ENCODE measurements at places on chromosomes 6 and 20.

DNA sequence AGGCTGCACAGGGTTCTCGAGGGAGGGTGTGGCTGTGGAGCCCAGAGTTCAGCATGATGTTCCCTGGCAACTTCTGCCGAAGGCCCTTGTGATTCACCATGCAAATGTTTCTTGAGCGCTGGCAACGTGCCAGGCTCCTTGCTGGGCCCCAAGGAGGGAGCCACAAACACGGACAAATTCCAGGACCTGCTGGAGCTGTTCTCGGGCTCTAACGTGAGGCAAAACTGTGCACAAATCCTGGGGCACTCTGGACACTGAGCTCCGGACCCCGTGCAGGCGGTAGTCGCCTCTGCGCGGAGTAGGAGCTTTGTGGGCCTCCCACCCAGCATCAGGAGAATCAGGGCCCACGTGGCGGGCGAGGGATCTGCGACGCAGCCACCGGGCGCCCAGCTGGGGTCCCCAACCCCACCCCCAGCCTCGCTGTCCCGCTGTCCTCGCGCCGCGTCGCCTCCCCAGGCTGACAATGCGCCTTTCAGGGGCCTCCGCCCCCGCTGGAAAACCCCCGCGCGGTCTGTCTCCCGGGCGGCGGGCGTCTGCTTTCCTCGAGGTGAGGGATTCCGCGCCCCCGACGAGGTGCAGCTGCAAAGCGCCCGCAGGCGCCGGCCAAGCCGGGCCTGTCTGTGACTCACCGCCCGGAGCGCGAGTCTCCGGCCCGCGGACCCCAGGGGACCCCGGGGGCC lies 31.7 kb upstream of the SCUBE3 start:
- DNase-seq = no peak

GRCh38 chr6:15044146-15044882 lies 201.6 kb upstream of the JARID2 start:
- DNase-seq = no peak

- peak; percentile 74 for DNase-seq
These were observed 6.2 kb downstream of the LINC00237 start for GRCh38 chr20:21099751-21100577.

GRCh38 chr20:57212534-57213276 lies 53.7 kb downstream of the BMP7 start:
- no peak for DNase-seq

GRCh38 chr20:13458860-13459451 lies 179.8 kb downstream of the TASP1 start:
- peak; percentile 28 for DNase-seq

DNA sequence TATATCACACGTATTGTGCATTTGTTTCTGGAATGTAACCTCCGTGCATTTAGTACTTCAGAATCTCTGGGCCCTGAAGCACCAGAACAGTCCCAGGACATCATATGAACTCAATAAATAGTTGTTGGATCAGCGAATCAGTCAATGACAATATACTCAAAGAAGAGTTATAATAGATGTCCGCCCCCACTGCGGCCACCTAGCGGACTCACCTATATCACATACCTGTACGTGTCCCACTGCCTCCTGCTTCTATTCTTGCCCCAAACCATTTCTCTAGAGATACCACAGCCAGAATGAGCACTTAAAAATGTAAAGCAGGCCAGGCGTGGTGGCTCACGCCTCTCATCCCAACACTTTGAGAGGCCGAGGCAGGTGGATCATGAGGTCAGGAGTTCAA lies 73.9 kb downstream of the DCDC2 start:
- no peak for DNase-seq

DNA sequence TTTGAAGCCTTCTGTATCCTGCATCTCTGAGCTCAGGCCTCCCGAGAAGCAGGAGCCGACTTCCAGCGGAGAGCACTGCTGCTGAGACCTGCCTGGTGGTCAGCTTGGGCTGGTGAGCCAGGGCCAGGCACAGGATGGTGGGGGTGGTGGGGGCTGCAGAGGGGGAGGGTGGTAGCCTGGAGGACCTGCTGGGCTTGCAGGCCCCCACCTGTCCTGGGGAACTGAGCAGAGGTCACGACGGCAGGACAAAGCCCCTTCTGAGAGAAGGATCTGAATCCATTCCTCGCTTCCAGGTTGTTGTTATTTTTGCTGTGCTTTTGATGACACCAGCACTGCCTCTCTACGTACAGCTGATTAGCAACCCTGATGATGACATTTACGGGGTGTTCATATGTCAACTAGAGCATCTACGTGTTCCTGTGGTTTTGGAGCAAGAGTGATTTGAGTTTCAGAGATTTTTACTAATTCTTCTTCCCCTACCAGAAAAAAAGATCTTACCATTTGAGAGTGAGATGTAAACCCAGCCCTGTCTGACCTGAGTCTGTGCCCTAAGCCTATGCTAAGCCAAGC lies 35.7 kb upstream of the CD93 start:
- no peak for DNase-seq

GRCh38 chr20:35039146-35039545 lies 53.5 kb downstream of the TRPC4AP start:
- no peak for DNase-seq

GRCh38 chr20:23223908-23224580 lies 126.5 kb upstream of the NXT1 start:
- no peak for DNase-seq

DNA sequence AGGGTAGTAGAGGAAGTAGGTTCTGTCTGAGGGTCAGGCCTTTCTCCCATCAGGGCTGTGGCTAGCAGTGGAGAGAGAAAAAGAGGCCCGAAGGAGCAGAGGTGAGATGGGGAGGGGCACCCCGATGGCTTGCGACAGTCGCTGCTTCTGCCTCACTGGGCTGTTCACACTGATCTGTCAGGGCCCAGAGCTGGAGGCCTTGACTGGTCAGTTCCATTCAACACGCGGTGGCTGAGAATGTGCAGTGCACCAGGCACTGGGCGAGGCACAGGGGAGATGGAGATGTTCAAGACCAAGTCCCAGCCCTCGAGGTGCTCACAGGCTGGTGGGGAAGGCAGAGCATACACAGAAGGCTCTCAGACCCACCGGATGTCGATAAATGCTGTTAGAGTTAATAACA lies 21.4 kb downstream of the SLC12A5 start:
- DNase-seq = no peak

DNA sequence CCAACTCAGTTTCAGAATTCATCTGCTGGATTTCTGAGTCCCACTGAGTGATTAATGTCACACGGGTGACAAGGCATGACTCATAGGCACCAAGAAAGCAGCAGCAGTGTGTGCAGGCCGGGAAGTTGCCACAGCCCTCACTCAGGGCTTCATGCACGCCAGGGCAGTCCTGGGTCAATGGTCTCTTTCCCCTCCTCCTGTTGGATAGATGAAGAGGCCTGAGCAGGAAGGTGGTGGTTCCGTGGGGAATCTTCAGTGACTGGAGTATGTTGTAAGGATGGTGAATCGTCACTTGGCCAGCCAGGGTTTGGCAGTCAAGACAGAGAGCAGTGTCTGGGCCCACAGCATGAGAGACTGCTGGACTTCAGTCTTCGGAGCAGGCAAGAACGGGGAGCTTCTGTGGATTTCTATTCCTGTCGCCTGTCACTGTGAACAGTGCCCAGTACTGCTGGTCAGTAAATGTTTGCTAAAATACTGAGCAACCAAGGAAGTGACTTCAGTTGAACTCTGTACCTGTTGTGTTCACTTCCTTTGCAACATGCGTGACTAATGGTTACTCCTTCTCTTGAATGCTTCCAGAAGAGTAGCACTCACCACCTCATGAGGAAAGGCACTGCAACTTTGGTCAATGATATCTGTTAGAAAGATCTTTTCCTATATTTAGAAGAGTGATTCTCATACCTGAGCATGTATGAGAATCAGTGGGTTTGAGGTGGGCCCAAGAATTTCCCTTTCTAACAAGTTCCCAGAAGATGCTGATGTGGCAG lies 62.0 kb upstream of the CD93 start:
- no peak for DNase-seq

- no peak for DNase-seq
These were observed 1.4 kb upstream of the ZNF217 start for GRCh38 chr20:53595018-53595378.

DNA sequence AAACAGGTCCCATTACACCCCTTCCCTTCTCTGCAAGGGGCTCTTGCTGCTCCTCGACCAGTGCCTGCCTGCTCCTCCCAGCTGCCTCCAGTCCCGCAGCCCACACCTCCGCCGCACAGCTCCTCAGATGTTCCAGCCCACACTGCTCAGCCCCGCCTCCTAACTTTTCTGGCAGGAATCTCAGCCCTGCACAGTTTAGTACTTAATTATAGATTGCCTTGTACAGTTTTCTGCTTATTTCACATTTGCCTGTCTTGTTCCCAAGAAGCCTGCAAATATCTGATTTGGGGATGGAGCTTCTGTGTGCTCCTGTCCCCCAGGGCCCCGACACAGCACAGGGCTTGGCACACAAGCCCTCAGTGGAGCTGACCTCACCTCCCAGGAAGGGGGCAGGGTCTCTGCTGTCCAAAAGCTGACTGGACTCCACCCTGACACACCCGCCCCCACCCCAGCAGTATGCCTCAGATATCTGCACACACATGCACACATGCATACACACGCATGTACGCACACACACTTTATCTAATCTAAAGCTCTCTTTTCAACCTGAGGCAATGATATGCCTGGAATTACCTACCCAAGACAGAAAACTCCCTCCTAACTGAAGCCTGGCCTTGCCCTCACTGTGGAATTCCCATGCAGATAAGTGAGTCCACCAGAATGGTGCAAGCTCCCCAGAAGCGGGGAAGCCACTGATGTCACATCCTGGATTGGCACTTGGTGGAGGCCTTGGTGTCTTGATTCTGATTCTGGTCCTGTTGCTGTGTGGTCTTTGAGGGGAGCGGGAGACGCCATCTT lies 1.2 kb upstream of the PNPLA1 start:
- no peak for DNase-seq

DNA sequence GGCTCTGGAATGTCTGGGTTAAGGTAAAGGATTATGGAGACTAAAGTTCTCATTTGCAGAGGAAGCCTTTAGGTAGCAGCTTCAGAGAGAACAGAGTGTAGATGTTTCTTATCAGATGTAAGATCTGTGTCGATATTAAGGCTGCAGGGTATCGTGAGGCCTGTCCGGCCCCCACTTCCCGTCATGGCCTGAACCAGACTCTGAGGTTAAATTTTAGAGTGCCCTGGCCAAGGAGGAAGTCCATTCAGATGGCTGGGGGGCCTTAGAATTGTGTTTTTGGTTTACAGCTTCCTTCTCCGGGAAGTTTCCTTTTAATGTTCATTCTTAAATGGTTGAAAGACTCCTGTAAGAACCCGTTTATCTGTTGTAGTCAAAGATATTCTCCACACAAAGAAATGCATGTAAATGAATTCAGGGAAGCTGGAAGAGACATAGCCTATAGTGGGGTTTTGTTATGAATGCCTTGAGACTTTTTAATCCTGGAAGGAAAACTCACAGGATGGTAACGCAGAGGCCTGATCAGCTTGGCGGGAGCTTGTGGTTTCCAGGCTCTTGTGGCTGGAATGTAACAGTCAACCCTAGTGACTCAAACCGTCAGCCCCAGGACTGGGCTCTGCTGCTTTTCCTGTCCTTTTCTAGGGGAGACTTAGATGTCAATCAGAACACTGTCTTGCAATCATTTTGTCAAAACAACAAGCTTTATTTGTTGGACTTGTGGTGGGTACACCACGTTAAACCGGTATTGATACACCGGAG lies 34.7 kb downstream of the KIF25 start:
- DNase-seq = no peak

DNA sequence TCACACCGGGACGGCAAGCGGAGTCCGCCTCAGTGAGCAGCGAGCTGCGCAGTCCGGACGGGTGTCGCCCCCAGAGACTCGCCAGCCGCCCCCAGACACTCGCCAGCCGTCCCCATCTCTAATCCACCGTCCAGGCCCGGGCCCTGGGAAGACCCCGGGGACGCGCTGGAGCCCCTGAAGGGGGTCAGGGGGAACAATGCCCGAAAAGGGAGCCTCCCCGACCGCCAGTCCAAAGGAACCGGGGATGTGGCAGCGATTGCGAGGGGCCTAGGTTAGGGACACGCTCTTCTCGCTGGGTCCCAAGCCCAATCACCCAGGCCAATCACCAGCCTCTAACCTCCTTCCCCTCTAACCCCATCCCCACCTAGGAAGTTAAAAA lies 33.1 kb downstream of the TFAP2A start:
- DNase-seq = no peak

- DNase-seq = no peak
These were observed 94.9 kb downstream of the CDH4 start for GRCh38 chr20:61346996-61347395.

DNA sequence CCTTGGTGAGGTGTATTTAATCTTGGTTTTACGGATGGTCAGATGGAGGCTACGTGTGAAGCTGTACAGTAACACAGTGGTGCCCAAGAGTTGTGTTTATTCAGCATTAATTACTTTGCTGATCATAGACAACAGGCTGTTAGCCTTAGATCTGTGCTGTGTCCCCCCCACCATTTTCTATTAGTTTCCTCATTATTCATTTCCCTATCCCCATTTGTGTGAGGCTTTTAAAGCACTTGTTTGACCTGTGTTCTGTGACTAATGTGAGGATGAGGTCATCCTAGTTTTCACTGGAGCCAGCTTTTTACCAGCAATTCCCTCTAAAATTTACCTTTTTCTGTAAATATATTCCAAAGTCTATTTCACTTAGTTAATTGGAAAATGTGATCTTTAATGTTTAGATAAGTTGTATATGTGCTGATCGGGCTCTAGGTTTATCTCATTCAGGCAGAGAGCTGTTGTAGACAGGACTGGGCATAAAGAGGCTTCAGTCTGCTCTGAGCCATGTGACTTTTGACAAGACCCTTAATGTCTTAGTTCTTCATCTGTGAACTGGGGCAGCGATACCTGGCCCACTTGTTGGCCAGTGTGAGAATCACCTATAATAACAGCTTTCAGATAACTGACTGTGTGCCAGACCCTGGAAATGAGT lies 8.4 kb downstream of the MAPRE1 start:
- DNase-seq = no peak

- peak; percentile 27 for DNase-seq
These were observed 1.5 kb downstream of the DLL1 start for GRCh38 chr6:170289180-170289931.

- no peak for DNase-seq
These were observed 13.9 kb downstream of the NT5E start for GRCh38 chr6:85463621-85464259.

- DNase-seq = no peak
These were observed 10.0 kb downstream of the PCK1 start for GRCh38 chr20:57570920-57571319.

DNA sequence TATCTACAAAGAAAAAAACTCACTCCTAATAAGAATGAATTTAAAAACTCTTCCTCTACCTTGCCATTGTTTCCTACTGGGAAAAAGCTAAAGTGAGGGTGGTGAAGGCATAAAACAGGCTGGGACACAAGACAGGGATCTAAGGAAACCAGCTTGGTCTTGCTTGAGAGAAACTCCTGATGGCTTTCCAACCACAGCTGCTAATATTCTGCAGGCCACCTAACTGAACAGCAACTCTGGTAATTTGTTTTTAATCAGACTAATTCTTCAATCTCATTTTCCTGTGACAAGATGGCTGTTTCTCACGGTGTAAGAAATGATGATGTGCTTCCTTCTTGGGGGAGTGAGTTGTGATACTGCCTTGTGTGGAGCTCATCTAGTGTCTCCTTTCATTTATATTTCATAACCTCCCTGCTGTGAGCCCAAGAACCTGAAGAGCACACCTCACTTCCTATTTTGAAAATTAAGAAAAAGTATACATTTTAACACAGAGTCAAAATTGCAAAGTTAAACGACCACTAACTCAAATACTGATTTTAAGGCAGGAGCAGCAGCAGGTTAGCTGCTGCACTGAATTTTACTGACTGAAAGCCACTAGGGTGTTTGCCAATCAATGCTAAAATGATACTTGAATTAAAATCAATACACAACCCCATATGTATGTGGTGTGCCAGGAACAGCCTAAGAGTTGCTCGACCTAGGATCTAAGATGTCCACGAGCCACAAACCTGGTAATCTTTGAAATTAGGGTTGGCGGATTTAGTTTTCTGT lies 58.0 kb downstream of the BACH2 start:
- DNase-seq = no peak

Data from NCI-H2081 (cell line).